Anterior cingulate cortex (tissue), 58 donors: ENCODE measurements at places on chromosomes 5 and 9.

DNA sequence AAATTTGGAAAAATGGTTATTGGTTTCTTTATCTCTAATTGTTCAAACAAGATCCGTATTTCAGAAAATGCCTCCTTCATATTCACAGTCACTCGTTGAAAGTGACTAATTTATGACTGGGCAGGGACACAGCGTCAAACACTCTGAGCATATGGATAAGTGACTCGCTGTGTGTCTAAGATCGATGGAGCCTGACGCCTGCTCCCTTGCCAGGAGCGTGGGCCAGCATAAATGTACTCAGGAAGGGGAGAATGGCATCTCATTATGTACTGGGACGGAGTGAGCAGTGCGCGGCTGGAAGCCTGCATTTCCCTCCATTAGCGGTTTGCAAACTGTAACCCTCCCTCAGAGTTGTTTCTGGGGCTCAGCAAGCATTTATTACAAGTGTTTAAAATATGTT is 79.8 kb upstream of the CAST start:
- no peak for DNase-seq

GRCh38 chr5:61465066-61465465 is 133.0 kb downstream of the ZSWIM6 start:
- no peak for DNase-seq

- DNase-seq = peak; percentile 16
These were observed 16.9 kb downstream of the GADD45G start for GRCh38 chr9:89621676-89622075.

DNA sequence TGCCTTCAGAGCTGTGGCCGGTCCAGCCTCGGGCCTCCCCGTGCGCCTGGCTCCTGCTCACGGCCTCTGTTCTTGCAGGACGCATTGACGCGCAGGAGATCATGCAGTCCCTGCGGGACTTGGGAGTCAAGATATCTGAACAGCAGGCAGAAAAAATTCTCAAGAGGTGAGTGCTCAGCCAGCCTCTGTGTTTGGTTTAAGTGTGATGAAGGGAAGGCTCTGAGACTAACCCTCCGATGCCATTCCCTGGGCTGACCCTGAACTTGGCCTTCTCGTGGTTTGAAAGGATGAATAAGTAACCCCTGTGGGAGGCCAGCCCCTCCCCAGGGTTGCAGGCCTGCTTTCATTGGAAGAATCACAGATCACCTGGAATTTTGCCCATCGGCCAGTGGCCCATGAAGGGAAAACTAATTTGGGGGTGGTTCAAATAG is 26.3 kb downstream of the PTGES2 start:
- no peak for DNase-seq

DNA sequence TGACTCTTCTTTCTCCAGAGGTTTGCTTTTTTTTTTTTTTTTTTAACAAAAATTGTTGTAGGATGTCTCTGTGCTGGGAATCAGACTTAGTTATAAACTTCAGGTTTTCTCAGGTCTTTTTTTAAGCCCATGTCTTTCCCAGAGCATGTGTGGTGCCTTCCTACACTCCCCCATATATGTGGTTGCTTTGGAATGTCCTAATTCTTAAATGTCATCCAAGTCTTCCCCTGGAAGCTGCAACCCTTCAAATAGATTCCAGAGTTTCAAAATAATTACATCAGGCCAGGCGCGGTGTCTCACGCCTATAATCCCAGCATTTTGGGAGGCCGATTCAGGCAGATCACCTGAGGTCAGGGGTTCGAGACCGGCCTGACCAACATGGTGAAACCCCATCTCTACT is 73.2 kb upstream of the FAM120A start:
- no peak for DNase-seq

DNA sequence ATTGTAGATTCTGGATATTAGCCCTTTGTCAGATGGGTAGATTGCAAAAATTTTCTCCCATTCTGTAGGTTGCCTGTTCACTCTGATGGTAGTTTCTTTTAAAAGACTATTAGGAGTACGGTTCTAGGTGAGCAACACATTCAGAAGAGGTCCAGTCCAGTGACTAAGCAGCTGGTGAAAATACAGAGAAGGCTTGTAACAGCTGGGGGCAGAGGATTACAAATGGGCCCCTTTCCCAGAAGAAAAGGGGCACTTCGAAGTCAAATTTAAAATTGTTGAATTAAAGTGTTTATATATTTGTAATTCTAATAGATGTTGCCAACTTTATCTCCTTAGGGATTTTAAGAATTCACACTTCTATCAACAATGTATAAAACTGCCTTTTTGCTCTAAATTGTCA is 720.5 kb downstream of the TLE4 start:
- DNase-seq = no peak

GRCh38 chr5:89994266-89994665 is 415.3 kb downstream of the CETN3 start:
- no peak for DNase-seq

GRCh38 chr9:115743709-115744605 is 409.6 kb upstream of the PAPPA start:
- DNase-seq = no peak

GRCh38 chr5:65076251-65076869 is 307.6 kb downstream of the CWC27 start:
- no peak for DNase-seq

GRCh38 chr5:5017827-5018577 is 122.1 kb upstream of the ADAMTS16 start:
- no peak for DNase-seq

- no peak for DNase-seq
These were observed 507.2 kb downstream of the NFIB start for GRCh38 chr9:13806714-13807113.

- DNase-seq = no peak
These were observed 52.7 kb upstream of the CCNG1 start for GRCh38 chr5:163384669-163385068.

DNA sequence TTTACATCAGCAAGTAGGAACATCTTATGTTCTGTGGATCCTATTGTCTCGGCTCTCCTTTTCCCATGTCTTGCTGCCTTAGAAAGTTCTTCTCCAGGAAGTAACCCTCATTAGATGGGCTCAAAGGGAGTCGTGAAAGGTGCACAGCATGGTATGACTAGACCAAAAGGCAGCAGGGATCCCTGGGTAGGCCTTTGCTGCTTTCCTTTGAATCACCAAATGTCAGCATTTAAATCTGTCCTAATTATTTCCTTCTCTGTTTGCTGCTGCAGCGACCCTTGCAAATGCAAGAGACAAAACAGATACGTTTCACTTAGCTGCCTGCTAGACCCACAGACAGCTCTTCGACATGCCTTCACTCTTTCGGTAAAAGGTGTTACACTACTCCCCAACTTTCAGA is 218.4 kb downstream of the ACTL7B start:
- no peak for DNase-seq

DNA sequence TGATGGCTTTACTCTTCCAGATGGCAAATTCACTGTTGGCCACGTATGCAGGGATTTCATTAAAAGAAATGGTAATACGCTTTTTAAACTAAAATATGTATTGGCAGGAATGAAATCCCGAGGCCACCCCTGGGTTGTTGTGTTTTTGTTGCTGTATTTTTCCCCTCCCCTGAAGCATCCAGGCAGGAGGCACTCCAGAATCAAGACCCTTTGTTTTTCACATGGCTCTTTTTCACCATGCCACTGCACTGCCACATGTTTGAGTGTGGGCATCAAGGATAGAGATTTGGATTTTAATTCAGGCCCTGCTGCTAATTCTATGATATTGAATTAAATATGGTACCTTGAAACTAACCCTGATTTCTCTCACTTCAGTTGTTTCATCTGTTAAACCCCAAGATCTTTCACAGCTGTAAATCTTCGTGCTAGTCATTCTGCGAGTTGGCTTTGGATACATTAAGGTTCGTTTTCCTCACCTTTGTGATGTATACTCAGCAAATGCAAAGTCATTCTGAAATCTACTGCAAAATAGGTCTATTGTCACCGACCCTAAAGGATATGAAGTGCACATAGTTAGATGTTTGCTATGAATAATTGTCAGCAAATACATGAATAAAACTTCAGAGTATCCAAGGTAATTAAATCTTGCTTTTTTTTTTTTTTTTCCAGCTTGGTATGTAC is 533.4 kb downstream of the PTPRD start:
- no peak for DNase-seq

DNA sequence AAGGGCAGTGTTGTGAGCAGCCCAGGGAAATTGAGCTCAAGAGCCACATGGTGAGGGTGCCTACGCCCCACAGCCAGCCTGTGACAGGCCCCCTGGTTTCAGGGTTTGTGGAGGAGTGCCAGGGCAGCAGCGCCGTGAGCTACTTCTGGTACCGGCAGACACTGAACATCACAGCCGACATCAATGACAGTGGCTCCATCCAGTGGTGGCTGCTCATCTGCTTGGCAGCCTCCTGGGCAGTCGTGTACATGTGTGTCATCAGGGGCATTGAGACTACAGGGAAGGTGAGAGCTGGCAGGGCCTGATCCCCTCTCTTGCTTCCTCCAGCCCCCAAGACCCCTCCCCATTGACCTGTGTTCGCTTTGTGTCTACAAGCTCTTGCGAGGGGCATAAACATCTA is 10.2 kb downstream of the SLC6A18 start:
- DNase-seq = no peak

DNA sequence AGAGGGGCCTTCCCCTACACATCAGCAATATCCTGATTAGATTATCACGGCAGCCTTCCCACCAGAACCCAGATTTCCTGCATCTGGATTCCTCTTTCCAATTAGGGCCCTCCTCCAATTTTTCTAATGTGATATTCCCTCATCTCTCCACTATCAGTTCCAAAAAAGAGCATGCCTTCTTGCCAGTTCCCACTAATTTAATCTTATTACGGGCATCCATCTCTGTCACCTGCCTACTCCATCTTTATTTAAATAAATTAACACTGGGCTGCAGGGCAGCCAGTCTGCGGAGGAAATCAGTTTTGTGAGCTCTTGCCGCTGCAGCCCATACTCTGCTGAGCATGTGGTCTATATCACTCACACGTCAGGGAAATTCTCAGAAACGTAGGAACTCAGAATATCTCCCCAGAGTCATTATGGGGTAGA is 16.6 kb upstream of the FBP2 start:
- DNase-seq = no peak

DNA sequence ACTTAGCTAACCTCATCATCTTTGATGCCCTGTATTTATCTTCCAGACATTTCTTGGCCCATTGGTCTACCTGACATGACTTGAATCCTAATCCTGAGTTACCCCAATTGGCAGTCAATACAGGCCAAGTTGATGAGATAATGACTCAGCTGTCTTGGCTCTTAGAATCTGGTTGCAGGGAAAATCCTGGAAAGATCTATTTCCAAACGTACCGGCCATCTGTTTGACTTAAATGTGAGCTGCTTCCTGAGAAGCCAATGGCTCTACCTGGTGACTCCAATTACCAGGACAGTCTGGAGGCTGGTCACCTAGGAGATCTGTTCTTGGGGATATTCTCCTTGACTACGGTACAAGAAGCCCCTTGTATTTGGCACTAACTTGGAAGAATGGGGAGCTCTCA is 475.2 kb upstream of the BRINP1 start:
- no peak for DNase-seq

GRCh38 chr5:127909821-127910220 is 173.7 kb upstream of the SLC12A2 start:
- DNase-seq = no peak

DNA sequence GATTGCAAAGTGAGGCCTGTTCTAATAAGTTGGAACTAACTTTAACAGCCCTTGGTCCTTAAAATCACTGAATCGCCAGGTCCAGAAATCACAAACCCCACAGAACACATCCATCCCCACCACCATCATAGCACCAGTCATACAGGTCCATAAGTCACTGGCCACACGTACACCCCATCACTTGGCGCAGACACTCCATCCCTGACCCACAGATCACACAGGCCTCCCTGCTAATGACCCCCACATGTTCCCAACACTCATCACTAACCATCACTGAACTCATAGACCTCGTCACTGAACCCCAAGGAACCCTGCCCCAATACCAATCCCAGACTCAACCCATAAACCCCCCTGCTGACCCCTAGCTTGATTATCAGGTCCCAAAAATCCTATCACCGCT is 41.2 kb upstream of the ZNF300 start:
- no peak for DNase-seq

DNA sequence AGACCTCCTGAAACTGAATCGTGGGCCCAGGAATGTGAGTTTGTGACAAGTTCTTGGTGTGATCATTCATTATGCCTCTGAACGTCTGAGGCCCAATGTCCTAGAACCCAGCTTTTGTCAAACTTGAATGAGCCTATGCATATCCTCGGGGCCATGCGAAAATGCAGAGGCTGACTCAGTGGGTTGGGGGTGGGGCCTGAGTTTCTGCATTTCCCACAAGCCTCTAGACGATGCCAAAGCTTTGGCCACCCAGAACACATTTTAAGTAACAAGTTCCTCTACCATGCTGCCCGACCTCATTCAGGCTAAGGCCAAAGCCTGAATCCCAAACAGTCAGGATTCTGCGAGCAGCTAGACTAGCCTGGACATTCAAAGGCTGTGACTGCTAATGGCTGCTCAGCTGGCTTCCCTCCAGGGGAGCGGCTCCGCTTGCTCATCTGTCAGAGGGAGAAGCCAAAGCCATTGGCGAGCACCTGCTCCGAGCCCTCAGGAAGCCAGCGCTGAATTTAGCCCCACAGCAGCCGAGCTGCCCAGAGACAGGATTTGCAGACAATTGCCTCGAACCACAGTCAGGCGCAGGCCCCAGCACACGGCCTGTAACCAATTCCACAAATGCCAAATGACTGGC is 177.5 kb downstream of the ZDHHC21 start:
- no peak for DNase-seq

- no peak for DNase-seq
These were observed 88.1 kb downstream of the ITGA1 start for GRCh38 chr5:52875827-52876226.

DNA sequence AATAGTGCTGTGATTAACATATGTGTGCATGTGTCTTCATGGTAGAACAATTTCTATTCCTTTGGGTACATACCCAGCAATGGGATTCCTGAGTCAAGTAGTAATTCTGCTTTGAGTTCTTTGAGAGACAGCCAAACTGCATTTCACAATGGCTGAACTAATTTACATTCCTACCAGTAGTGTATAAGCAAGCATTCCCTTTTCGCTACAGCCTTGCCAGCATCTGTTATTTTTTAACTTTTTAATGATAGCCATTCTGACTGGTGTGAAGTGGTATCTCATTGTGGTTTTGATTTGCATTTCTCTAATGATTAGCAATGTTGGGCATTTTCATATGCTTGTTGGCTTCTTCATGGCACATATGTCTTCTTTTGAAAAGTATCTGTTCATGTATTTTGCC is 308.5 kb downstream of the ARRDC3 start:
- DNase-seq = no peak

DNA sequence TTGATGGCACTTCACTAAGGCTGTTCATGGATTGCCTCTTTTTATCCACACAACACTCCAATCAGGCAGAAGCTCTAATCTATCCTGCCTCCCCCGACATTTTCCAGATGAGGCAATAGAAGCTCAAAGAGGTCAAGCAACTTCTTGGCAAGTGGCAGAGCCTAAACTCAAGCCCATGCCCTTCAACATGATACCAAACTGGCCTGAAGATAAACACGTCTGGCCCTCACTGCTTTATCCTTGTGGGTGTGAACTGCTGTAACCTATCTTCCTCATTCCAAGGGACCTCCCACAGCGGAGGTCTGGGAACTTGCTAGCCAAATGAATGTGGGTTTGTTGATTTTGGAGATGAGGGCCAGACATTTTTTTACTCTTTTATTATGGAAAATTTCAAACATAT is 9.5 kb downstream of the SLC35A4 start:
- no peak for DNase-seq
